SIG-M5 (cell line): ENCODE measurements at places on chromosomes 5 and 9.

DNA sequence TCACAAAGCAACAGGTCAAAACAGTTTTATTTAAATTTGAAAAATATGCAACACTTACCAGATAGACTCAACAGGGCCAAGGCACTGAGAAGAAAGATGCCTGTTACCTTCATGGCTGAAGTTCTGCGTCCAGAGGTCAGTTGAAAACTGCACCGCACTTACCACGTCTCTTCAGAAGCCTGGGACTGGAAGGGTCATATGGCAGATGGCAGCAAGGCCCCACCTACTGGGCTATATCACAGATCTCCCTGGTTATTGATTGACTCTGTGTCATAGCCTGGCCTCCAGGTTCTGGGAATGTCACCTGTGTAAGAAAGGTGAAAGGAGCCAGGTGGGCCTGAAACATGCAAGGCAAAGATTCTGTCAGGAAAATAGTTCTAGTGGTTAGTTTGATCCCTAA lies at the start of gene SPINK1:
Gene SPINK1 (minus strand): TSS at position 207 of the 400 bp plus-strand sequence. CDS start 94 bp downstream, at position 113.
- no peak for DNase-seq

DNA sequence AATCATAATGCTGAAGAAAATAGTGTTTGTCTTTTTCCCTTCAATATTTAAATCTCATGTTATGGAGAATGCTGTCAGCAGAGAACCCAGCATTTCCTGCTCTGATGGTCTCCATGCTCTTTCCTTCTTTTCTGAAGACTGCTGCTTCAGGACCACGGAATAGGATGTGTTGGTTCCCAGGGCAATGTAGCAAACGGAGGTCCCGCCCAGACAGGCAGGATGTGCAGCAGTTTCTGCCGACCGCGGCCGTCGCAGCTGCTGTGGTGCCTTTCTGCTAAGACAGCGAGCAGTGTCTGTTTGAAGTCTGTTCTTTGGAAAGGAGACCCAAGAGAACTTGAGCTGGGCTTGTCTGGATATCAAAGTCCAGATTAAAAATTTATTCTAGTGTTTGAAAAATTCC lies 654.3 kb downstream of the CCDC171 start:
- no peak for DNase-seq

DNA sequence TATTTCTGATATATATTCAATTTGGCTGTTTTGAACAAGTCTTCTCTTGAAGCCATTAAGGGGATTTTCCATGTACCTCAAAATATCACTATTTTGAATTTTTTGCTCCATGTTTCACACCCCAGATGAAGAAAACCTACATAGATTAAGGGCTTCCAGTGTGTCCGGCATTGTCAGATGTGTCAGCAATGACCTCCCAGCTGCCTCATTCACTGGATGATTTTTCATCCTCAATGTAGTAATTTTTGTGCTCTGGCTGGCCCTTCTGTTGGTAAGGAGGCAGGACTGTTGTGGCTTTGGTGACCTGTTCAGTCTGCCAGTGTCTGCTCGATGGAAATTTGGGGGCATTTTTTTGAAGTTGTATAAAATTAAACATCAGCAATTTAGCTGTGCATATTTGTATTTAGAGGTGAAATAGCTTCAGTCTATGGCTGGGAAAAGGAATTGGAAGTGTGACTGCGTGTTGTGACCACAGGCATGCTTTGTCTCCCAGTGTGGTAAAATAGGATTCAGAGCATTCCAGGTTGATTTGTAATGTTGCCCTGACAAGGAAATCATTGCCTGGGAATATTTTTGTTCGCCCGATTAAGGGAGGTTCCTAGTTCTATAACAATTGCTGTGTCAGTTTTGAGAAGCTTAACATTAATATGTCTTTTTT lies 312.4 kb downstream of the ARHGEF28 start:
- no peak for DNase-seq

GRCh38 chr5:19795218-19795617 lies 192.8 kb downstream of the CDH18 start:
- no peak for DNase-seq

- DNase-seq = no peak
Measured at GRCh38 chr5:91955610-91956009, 572.5 kb upstream of the ARRDC3 start.

- DNase-seq = no peak
Measured at GRCh38 chr5:160439205-160439600, 17.5 kb downstream of the PTTG1 start.

- DNase-seq = no peak
Measured at GRCh38 chr5:59694411-59694810, 199.1 kb downstream of the PDE4D start.

DNA sequence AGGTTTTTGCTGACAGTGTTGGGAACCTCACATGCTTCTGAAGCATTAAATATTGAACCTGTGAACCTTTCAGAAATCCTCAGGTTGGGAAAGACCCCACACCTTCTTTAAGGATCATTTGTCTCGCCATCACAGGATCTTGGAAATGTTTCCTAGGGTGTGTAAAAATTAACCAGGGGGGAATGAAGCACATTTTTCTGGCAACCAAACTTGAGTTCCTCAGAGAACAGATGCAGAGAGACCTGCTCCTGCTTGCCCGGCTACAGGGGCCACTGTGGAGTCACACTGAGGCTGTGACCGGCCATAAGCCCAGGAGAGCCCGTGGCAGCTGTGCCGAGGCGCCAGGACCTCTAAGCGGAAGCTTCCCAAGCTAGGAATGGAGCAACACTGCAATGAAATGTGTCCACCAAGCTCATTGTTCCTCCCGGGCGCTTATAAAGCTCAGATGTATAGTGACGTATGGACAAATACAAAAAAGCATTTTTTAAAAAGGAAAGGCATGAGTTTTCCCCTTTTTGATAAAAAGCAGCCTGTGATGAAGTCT lies 7.7 kb downstream of the CXCL14 start:
- no peak for DNase-seq

- DNase-seq = no peak
Measured at GRCh38 chr5:41955432-41956024, 30.4 kb downstream of the FBXO4 start.

GRCh38 chr9:70753311-70753710 lies 338.9 kb upstream of the KLF9 start:
- DNase-seq = no peak
